NCI-H69 (cell line): ENCODE measurements at places on chromosomes 2 and 18.

DNA sequence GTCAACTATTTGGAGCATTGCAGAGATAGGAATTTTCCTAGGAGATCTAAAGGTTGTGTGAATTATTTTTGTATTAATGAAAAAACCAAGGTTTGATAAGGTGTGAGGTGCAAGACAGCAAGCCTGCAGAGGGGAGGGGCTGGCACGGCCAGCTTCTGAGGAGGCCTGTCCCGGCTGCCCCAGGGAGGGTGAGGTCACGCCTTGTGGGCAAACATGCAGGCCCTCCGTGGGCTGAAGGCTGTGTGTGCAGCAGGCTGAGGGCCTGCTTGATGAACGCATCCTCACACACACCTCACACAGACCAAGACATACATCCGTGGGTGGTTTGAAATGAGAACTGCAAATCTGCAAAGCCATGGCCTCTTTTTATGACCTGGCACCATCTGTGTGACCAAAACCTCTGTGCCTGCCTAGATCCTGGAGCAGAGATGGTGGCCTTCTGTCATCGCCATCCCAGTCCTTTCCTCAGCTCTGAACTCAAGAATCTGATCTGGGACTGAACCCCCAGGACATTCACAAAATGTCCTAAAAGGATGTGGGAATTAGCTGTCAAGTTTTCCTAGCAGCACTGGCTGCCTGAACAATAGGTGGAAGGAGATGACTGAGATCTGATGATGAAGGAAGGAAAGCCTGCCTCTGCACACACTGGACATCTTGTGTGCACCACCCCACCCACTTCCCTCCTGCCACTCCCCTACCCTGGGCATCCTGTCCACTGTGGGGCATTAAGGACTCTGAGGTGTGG lies 102.4 kb upstream of the MGAT4A start:
- no peak for DNase-seq

DNA sequence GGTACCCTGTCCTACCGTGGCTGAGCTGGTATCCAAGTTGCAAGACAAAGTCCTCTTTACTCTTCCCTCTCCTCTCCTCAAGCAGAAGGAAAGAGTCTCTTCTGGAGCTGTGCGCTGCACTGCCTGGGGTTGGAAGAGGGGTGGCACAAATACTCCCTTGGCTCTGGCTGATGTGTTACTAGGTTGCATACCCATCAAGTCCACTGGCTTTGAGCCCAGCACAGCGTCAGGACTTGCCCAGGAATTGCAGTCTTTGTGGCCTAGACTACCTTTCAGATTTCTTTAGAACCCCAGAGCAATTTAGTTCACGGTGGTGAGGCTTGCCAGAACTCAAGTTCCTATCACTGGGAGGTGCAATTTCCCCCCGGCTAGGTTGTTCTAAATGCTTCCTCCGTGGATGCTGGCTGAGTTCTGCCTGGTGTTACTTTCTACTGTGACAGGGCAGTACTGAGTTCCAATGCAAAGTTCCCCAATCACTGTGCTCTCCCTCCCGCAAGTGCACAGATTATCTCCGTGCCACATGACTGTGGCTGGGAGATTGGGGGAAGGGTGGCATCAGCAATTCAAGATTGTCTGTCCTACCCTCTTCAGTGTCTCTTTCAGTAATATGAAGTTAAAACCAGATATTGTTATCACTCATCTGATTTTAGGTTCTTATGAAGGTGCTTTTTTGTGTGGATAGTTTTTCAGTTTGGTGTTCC lies 13.4 kb downstream of the MYO3B start:
- DNase-seq: no peak

DNA sequence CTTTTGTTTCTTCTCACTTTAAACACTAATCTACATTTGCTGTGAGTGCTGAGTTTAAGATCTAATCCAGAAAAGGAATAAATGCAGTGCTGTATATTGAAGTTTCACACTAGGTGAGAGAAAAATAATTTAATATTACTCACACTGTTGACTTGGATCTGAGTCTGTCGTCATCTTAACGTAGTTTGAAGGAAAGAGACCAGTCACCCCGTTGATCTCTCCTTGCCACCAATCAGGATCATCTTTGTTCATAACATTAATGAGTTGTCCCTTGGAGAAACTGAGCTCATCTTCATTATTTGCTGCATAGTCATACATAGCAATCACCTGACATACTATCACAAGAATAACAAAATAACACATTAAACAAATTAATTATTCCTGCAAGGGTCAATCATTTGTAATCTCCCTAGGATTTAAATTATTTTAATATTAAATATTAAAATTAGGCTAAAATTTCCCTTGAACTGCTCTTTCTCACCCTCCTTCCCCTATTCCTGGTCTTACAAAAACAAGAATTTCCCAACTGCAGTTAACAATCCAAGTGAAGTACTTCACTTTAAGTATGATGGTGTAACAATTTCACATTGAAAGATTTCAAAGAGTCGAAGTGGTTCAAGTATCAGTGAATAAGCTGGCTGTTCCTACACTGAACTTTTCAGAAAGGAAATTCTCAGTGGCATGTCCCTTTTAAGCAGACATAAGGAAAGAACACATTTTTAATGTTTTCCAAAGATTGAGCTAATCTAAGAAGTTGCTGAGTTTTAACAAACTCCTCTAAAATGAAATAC lies 71.3 kb downstream of the FAM228A start:
- no peak for DNase-seq

- DNase-seq: peak; percentile 62
Measured at GRCh38 chr2:54103454-54104314, 11.7 kb upstream of the ACYP2 start.

- no peak for DNase-seq
Measured at GRCh38 chr2:150023044-150023443, 435.5 kb upstream of the MMADHC start.
